Hematopoietic multipotent progenitor cell (in vitro differentiated cells): ENCODE measurements at places on chromosomes 2 and 18. TPM values are rescaled to one million over a fixed set of nuclear protein-coding genes. Genes with fewer than 3 reads are reported as not detected.

Gene SF3B1
- 159 TPM for total RNA-seq

Gene TTR
- under 0.01 TPM for total RNA-seq

Gene LIPT1
- total RNA-seq, result 6.5 TPM

Gene GAD1
- total RNA-seq, result 3.2 TPM

Gene IDH1
- 18.6 TPM for total RNA-seq

Gene RMDN2
- total RNA-seq, result 1.1 TPM

Gene RBKS
- 7.0 TPM for total RNA-seq

Gene EML6
- 2.7 TPM for total RNA-seq

Gene ICOS
- total RNA-seq, result under 0.01 TPM

Gene TMEM163
- total RNA-seq, result 17.2 TPM

Gene ST6GAL2
- 21.3 TPM for total RNA-seq

Gene NRP2
- 1.9 TPM for total RNA-seq

Gene SEH1L
- 36.4 TPM for total RNA-seq

Gene FBXO15
- 0.81 TPM for total RNA-seq

Gene TRIM54
- total RNA-seq, result under 0.01 TPM

Gene CIDEA
- not detected for total RNA-seq

Gene C1QL2
- total RNA-seq, result not detected

Gene NXPH2
- not detected for total RNA-seq

Gene CNDP1
- not detected for total RNA-seq

Gene PLCD4
- total RNA-seq, result 0.27 TPM

Gene KCTD18
- total RNA-seq, result 14.5 TPM

Gene TAF4B
- total RNA-seq, result 14.8 TPM

Gene HRH4
- total RNA-seq, result 0.54 TPM

Gene TNS1
- 39.0 TPM for total RNA-seq

Gene DPY30
- 24.0 TPM for total RNA-seq

Gene RNF25
- 22.4 TPM for total RNA-seq

Gene CXCR1
- under 0.01 TPM for total RNA-seq

Gene CD8B2
- under 0.01 TPM for total RNA-seq

Gene REG3A
- total RNA-seq, result not detected

Gene SCRN3
- total RNA-seq, result 17.5 TPM

Gene IL36RN
- total RNA-seq, result not detected

Gene EFR3B
- 0.27 TPM for total RNA-seq

Gene OXER1
- total RNA-seq, result 1.3 TPM

Gene CD8B
- 0.27 TPM for total RNA-seq

Gene VWC2L
- under 0.01 TPM for total RNA-seq

Gene KLHL41
- total RNA-seq, result under 0.01 TPM

Gene DYNAP
- total RNA-seq, result not detected

Gene RNF125
- total RNA-seq, result 8.9 TPM

Gene NAT8
- 0.27 TPM for total RNA-seq

Gene FIGN
- total RNA-seq, result under 0.01 TPM
